ENCODE measurements at places on chromosomes 3 and 15.

DNA sequence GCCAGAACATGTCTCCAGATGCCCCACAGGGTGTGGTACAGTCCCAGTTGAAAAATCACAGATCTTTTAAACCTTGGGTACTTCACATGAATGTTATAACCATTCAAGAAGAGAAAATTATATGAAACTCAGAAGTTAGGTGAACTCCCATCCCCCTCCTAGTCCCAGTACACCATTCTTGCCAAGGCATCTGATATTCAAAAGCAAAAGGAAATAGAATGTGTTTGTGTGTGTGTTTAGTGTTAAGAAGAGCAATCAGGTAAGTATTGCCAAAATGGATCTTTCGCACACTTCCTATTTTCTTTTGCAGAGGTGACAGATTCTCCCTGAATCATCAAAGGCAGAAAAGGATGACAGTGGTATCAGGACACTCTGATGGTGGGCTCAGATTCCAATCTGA lies 44.1 kb upstream of the LMOD3 start:
- no peak for ATAC-seq

DNA sequence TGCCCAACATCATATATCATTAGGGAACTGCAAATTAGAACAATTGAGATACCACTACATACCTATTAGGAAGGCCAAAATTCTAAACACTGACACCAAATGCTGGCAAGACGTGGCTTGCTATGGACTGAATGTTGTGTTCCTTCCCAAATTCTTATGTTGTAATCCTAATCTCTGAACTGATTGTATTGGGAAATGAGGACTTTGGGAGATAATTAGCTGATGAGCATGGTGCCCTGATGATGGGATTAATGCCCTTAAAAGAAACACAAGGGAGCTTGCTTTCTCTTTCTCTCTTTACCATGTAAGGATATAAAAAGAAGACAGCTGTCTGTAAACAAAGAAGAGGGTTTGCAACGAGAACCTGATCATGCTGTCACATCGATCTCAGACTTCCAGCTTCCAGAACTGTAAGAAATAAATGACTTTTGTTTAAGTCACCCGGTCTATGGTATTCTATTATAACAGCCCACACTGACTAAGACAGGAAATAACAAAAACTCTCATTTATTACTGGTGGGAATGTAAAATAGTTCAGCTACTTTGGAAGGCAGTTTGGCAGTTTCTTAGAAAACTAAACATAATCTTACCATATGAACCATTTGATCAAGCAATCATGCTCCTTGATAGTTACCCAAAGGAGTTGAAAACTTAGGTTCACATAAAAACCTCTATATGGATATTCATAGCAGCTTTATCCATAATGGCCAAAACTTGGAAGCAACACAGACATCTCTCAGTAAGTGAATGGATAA lies 458.3 kb upstream of the CBLB start:
- no peak for ATAC-seq

DNA sequence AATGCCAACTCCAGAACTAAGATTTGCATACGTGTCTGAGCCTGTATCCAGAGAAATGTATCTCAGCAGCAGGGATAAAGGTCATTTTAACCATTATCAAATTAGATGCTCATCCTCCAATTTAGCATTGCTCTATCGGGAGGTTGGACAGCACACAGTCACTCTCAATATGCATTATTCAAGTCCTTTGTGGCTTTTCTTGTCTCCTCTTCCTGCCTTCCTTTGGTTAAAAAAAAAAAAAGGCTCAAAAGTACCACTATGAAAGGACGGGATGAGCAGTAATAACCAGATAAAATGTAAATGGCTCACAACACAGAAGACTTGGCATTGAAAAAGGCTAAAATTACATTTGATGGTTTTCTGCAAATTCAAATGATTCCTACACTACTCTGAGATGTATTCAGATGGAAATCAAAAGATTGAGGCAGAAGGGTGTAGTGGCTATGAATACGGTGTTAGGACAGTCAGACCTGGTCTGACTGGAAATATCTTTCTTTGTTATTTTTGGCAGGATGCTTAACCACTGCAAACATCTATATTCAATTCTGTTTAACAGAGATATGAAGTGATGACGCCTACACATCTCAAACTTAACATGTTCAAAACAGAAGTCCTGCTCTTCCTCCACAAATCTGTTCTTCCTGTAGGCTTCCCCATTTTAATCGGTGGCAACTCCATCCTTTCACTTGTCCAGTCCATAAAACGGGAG lies 109.6 kb downstream of the ADAMTS9 start:
- peak; percentile 90 for ATAC-seq

- no peak for ATAC-seq
These were observed 57.9 kb downstream of the APBA2 start for GRCh38 chr15:28943611-28944230.

DNA sequence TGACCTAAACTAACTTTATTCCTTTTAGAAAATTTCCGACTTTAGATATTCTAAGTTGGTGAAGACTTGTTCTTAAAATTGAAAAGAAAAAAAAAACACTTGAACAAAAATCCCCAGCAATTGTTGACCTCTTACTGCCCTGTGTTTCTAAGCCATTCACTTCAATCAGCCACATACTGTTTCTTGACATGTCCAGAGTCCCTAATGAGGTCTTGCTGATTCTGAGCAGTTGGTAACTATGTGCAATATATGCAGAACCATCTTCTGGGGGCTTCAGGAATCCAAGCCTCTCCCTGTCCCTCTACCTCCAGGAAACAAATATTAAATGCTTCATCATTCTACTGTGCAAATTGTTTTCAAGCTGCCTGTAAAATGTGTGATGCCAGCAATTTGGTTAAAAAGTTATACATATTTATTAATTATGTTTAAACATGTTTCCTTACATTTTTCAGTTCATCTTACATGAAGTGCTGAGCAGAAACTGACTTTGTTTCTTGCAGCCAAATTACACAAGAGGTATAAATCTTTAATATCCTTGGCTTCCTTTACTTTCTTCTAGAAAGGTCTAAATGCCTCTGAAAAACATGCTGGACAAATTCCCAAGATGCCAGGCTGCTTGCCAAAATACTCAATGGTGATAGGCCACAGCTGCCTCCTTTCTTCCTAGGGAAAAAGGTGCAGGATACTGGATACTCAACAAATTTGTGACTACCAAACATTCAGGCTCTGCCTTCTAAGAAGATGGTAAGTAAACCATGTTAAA lies 19.8 kb upstream of the GYG1 start:
- no peak for ATAC-seq

GRCh38 chr15:49962044-49962602 lies 156.9 kb downstream of the ATP8B4 start:
- no peak for ATAC-seq

DNA sequence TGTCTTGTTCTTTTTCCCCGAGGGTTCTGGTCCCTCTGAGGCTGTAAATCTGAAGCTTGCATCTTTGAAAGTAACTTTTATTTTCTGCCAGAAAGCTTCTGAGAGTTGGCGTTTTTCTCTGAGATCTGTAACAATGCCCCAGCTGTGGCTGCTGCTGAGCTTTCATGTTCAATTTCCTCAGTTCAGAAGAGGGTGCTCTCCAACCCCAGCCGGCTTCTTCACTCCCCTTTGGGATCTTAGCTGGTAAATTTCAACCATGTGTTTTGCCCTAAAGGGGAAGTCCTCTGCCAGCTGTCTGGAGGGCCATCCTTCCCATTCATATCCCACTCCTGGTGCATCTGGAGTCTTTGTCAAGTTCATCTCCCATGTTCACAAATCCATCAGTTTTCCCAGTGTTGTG lies 18.3 kb upstream of the CFAP100 start:
- no peak for ATAC-seq

- no peak for ATAC-seq
These were observed 442.4 kb upstream of the RARB start for GRCh38 chr3:24985668-24986067.

DNA sequence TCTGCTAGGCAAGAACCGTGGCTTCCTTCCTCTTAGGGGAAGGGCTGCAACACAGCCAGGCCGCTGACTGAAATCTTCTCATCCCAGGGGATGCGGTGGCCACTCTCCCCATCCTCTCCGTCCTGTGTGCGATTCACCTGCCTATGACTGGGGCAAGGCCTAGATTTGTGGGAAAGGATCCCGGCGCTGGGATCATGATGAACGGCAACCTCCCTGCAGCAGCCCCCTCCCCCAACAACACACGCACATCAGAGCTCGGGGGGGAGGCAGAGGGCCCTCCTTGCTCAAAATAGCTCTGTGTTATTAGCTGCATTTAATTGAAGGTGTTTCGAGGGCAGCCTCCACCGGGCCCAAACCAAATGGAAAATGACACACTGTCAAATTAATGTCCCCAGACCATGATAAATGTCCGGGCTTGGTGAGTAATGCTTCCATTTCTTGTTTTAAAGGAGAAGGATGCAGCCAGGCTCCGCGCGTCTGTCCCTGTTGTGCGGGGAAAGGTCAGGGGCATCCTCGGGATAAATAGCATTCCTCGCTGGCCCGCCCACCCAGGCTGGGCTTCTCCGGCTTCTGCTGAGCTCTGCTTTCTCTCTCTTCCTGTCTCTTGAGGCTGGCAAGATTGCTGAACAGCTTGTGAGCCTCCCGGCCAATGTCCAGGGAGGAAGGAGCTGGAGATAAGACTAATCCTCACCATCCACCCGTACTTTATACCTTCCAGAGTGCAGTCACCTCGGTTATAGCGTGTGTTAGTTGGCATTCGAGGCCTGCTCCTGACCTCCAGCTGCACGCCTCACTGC lies 56.4 kb upstream of the TLE3 start:
- ATAC-seq: no peak

DNA sequence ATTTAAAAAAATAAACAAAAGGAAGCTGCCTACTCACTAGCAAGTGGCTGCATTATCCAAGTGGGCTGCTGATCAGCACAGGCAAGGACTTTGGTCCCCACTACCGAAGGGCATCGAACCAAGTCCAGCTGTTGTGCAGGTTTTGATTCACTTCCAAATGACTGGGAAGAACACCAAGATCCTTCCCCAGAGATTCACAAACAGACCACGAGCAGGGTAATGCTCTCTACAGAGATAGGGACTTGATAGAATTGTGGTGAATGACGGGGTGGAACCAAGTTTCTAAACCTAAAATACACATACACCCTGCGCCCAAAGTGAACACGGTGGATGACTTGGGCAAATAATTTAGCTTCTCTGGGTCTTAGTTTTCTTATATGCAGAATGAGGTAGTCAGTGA lies 203.7 kb upstream of the ICE2 start:
- no peak for ATAC-seq

DNA sequence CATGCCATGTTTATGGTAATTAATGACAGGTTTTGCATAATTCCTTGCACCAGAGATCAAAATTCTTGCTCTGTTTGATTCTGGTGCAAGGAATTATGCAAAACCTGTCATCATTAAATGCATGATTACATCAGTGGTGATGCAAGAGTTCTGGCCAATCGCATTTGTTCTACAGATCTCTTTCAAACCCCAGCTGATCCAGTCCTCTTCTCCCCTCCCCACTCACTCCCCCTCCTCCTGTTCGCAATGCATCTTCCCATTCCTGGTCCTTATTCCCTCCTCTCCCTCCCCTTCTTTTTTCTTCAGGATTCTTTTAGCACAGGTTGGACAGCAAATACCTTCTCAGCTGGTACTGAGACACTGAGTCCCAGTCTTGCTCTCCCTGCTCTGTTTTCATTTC lies 82.1 kb downstream of the GABRB3 start:
- ATAC-seq: no peak

- ATAC-seq: no peak
These were observed 385.0 kb downstream of the MAGI1 start for GRCh38 chr3:65653731-65654130.

Data from motor neuron (in vitro differentiated cells).